ENCODE measurements at places on chromosomes 4 and X.

DNA sequence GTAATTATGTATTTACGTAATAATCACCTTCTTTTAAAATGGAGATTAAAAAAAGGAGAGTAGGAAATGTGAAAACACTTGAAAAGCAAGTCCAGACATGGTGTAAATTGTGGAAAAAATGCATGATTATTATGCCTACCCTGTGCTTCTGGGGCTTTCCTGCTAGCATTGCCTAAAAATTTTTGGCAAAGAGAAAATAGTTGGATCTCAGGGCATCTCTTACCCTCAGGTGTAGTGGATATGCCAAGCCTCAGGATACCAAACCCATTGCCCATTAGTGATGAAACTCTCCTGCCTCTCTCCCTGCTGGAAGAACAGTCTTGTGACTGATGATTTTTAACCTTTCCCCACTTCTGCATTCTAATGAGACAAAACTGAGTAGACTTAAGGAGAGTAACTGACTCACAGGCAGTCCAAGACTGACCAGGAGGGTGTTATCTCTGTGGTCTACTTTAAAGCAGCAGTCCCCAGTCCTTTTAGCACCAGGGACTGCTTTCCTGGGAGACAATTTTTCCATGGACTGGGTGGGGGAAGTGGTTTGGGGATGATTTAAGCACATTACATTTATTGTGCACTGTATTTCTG, 174.6 kb downstream of the ZNF330 start:
- DNase-seq: no peak

DNA sequence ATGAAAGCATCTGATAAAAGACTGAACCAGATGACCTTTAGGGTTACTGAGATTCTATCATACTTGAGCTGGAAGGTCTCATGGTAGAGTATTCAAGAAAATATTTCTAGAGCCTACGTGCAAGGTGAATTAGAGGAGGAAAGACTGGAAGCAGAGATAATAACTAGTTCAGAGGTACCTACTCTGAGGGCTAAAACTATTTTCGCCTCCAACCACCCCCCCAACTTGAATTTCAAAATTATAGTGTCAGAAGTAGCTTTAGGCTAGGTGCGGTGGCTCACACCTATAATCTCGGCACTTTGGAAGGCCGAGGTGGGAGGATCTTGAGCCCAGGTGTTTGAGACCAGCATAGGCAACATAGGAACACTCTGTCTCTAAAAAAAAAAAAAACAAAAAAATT, 30.9 kb downstream of the NLGN3 start:
- DNase-seq: no peak

- no peak for DNase-seq
Measured at GRCh38 chr4:136246876-136247275, 1285.4 kb downstream of the PCDH18 start.

- DNase-seq: no peak
Measured at GRCh38 chrX:25558137-25558536, 542.4 kb upstream of the ARX start.

- no peak for DNase-seq
Measured at GRCh38 chr4:107279733-107280132, 243.6 kb upstream of the DKK2 start.

DNA sequence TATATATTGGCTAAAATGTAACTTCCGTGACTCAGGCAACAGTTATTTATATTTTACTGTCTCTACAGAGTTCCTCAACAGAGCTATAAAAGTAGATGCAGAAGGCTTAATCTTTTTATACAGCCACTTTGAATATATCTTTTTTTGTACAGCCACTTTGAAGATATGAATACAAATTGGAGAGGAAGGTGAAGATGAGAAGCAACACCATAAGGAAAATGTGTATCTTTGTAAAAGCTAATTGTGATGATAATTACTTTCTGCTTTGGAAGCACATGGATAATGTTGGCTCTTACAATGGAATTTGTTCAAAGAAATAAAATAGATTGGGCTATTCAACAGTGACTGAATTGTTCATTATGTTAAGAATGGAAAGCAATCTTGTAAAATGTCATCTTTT, 205.8 kb downstream of the ARAP2 start:
- no peak for DNase-seq

Data from right hindlimb (tissue), 1 donor.